Stimulated activated CD4-positive, alpha-beta T cell treated with anti-CD3 and anti-CD28 coated beads, Interleukin-12 subunit alpha, Interleukin-12 subunit beta, amount 100 ng/mL, for 24 hours (primary cell): ENCODE measurements at places on chromosomes 12 and 14.

- no peak for DNase-seq
These were observed 231.8 kb upstream of the NPAS3 start for GRCh38 chr14:32706721-32707519.

- DNase-seq: no peak
These were observed 1.4 kb upstream of the SLC8A3 start for GRCh38 chr14:70190156-70190555.

DNA sequence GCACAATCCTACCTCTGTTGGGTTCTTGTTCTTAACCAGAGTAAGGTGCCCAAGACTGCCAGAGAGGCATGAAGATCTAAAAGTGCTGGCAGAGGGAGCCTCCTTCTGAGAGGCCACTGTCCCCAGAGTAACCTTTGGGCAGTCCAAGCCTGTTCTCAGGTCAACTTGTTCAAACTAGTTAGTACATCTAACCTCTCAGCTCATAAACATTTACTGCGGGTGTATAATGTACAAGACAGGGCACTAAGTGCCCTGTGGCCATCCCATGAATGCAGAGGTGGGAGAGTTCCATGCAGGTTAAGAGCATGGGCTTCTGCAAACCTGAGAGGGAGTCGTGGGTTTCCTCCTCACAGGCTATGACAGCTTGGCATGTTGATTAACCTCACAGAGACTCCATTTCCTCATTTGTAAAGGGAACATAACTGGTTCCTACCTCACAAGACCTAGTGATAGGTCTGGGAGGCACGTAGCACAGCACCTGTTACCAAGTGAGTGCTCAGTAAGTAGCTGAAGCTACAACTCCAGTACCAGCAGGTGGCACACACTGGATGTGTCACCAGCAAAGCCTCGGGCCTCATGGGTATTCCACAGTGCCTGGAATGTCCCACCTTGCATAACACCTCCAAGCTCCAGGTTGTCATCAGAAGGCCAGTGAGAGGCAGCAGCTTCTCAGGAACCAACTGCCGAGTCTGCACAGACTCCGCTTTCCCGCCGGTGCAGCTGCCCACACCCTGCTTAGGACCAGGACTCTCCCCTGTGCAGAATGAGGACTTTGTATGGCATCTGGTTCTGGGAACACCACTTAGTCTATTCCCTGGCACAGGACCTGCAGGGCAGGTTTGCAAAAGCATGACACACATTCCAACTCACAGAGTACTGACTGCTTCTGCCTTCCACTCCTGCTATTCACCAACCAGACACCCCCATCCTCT, 4.4 kb downstream of the VDR start:
- no peak for DNase-seq

DNA sequence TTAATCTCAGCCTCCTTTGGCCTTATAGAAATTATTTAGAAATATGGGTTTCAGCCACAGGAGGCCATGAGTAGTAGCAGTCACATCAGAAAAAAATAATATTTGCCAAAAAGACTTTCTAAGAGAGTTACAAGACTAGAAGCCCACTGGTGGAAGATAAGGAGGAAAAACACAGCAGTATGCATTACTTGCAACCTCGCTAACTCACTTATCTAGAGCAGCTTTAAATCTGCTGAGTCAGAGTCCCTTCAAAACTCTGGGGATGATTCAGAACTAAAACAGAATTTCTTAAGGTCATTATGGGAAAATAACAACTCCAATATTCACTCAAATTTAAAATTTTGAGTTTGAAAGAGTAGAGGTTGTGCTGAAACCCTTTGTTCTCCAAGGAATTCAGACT, 6.2 kb downstream of the OR4K17 start:
- DNase-seq: no peak
